ENCODE measurements at places on chromosomes 1 and 21.

GRCh38 chr1:204128464-204128963 is 23.3 kb downstream of the ETNK2 start:
- ATAC-seq, result no peak

DNA sequence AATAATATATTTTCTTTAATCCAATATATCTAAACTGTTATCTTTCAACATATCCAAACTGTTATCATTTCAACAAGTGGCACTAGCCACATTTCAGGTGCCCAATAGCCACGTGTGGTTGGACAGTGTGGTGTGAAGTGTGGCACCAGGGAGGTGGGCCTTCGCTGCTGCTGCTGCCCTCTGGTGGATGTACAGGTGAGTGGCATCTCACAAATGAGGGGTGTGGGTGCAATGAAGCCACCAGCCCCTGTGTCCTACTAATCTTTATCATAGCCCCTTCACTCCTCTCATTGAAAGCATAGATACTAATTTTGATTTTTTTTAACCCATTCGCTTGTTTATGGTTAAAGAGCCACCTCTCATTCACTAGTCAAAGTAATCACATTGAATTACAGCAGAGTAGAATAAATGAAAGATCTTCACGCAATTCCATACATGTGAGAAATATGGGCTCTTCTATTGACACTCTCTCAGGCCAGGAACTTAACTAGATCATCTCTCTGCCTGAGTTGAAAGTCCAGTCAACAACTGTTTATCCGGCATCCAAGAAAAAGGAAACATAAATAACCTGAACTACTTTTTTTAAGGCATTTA is 499.2 kb downstream of the OMA1 start:
- ATAC-seq, result peak; percentile 82

DNA sequence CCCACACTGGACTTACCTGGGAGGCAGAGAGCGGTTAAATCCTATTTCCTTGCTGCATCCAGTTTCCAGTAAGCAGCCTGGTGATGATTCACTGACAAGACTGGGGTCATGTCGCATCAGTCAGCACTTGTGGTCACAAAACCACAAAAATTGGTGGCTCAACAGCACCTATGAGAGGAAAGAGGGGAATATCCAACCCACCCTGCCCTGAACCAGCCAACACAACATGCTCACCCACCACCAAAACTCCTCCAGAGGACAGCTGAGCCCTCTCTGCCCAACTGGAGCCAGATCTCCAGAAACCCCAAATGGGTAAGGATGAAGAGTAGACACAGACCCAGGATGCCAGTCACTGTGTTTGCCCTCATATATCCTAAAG is 64.0 kb downstream of the CD46 start:
- no peak for ATAC-seq

DNA sequence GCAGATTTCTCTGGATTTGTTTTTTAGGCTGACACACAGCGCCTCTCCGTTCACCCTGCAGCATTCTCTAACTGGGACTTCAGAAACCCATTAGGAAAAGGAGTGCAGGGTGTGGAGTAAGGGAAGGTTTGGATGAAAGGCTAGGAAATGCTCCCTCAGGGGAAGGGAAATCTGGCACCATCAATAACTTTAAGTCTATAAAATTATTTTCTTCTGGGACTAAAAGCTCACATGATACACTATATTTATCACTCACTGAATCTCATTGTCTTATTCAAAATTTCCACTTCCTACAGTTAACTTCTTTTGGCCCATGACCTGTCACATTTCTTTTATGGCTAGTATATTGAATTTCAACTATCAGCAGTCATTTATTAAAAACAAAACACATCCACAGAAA is 45.8 kb upstream of the HLX start:
- peak; percentile 45 for ATAC-seq

- peak; percentile 72 for ATAC-seq
Measured at GRCh38 chr1:244349103-244349531, 102.6 kb downstream of the ADSS2 start.

GRCh38 chr1:34319218-34319617 is 142.5 kb downstream of the C1orf94 start:
- ATAC-seq, result no peak

DNA sequence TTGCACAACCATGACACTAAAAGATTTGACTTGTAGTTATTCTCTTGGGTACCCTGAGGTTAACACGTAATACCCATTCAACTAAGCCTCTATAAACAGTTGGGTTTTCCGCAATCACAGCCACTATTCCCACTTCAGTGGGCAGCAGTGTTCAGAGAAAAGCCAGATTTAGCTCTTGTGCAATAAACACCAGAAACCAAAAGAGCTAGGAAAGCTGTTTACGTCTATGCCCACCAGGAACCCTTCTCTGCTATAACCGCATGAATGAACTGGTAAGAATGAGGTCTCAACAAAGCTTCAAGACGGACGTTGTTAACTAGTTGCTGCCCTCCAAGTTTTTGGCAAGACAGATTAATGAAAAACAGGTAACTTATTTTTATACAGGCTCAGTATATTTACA is 101.3 kb downstream of the SLC45A1 start:
- ATAC-seq, result no peak

DNA sequence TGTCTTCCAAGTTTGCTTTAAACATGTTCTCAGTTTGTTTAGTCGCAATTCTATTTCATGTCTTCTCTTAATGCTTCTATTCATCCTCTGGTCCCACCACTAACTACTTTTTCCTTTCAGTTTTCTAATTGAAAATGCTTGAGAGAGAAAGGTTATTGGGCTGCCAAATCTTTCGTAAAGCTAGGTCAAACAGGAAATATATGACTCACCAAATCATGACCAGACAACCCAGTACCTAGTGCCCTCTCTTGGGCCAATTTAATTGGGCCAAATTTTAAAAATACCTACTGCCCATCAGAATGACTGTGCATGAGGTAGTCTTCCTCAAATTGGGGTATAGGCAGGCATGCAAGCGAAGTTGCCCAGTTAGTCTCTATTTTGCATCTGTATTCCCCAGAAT is 295.4 kb upstream of the PBX1 start:
- no peak for ATAC-seq

DNA sequence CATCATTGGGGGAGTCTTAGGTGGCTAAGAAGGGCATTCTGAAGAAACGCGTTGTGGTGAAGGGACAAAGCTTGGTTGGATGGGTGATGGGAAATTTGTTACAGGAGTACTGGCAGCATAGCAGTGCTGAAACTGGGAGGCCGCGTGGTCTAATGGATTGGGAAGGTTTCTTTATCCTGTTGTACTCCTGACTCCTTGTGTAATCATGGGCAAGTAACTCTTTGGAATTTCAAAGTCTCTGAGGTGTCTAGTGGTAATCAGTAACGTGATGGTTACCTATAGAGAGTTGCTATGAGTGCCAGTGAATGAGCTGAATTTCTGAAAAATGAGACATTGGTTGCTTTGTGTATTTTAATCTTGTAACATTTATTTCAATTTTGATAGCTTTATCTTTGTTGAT is 18.5 kb downstream of the DONSON start:
- no peak for ATAC-seq

GRCh38 chr1:235351898-235352297 is 15.3 kb upstream of the TBCE start:
- no peak for ATAC-seq

DNA sequence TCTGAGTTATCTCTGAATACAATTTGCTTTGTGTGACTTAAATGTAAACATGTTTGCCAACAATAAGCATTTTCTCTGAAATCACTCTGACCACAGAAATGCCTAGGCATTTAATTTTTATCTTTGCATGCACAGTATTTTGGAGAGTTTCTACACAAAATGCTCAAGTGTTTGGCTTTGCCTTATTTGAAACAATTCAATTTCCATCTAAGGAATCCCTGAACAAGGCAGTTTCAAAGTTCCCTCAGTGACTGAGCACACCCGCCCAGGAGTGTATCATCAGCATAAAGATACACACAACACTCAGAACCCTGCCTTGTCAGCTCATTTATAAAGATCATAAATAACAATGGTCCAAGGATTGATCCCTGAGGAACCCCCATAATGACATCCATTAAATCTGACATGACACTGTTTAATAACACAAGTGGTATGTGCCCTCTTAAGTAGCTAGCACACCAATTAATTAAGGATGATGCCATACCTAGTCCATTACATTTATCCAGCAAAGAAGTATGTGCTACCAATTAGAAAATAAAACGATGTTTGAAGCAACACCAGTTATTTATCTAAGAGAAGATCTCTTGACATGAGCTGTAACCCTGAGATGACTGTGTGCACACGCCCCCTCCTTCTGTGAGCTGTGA is 585.8 kb downstream of the ADGRL2 start:
- ATAC-seq, result no peak

GRCh38 chr1:180931529-180931928 is 18.8 kb downstream of the KIAA1614 start:
- ATAC-seq, result no peak

DNA sequence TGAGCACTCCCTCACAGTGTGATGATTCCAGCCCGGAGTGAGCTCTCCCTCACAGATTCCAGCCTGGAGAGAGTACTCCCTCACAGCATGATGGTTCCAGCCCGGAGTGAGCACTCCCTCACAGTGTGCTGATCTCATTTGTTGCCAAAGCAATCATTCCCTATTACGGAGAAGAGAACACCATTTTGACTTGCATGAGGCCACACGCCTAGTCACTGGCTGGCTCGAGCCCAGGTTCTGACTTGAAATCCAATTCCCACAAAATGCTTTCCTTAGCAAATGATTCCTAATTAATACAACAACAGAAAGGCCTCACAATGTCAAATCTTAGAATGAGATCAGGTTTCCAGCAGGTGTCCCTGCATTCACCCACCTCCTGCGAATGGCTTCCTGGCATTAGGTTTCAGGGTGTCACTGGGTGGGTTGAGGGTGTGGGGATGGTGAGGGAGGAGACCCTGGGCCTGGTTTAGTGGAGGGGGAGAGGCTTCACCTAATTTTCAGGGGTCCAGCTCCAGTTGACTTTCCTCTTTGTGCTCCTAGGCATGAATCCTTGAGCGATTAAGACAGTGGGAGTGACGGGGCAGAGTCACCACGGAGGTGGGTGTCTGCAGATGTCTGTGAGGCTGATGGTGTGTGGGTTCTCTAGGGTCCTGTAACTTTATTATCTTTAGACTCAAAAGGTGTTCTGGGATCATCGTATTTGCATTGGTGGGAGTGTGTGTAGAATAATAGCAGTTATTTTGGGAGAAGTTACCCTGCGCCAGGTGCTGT is 158.5 kb downstream of the KCNJ6 start:
- no peak for ATAC-seq

DNA sequence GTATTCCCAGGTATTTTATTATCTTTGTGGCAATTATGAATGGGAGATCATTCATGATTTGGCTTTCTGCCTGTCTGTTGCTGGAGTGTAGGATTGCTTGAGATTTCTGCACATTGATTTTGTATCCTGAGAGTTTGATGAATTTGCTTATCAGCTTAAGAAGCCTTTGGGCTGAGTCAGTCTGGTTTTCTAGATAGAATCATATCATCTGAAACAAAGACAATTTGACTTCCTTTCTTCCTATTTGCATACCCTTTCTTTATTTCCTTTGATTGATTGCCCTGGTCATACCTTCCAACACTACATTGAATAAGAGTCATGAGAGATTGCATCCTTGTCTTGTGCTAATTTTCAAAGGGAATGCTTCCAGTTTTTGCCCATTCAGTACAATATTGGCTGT is 8.0 kb downstream of the OR2L3 start:
- ATAC-seq, result no peak

DNA sequence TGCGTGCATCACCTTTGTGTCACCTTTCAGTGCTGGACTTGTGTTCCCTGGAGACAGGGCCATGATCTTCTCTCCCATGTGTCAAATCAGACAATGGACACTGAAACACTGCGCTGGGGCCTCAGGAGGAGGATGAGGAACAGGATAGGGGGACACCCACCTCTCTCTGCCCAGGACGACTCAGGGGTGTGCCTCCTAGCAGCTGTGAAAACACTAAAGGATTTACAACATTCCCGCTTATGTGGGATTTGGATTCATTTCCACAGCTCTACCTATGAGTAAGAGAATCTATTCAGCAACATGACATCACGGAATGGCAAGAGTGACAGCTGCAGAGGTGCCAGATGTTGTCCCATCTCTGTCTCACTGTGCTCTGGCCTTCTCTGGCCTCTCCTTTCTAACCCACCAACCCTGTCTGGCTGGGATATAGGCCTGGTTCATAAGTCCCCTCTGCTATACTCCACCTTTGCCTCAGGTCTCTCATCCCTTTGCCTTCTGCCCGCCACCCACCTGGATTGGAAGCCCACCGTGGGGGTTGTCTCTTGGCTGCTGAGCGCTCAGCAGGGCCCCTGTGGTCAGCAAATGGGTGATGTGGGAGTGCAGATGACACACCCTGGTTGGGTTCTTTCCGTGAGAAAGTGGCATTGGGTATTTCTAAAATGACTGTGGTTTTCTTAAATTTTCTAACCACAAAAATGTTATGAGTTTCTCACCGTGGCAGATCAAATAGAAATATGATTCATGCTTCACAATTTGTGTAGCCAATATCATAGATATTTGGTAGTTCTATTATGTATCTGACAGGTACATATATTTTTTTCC is 47.1 kb upstream of the TLR5 start:
- ATAC-seq, result no peak

DNA sequence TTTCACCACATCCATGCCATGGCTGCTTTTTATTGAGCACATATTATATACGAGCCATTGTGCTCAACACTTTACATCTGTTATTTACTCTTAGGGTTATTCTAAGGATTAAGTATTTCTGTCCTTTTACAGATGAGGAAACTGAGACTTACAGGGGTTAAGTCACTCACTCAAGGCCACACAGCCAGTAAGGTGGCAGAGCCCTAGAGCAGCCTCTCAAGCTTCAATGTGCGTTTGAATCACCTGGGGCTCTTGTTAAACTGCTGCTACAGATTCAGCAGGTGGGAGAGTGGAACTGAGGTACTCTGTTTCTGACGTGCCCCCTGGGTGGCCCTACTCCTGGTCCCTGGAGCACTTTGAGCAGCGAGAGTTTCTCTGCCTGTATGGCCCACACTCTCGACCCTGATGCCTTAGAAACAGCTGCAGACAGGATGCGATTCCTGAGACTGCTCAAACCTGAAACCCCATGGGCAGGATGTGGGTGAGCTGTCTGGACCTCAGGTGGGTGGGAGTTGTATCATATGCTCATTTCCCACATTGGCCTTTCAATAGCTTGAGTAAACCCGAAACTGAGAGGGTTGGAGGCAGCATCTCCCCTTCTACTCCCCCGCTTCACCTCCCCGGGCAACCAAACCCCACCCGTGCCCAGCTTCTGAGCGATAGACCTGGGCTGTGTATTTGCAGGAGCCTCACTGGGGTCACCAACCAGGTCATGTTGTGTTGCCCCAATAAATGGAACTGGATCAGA is 59.3 kb downstream of the MAN1C1 start:
- no peak for ATAC-seq

- no peak for ATAC-seq
Measured at GRCh38 chr1:169202791-169203665, 96.5 kb downstream of the ATP1B1 start.

DNA sequence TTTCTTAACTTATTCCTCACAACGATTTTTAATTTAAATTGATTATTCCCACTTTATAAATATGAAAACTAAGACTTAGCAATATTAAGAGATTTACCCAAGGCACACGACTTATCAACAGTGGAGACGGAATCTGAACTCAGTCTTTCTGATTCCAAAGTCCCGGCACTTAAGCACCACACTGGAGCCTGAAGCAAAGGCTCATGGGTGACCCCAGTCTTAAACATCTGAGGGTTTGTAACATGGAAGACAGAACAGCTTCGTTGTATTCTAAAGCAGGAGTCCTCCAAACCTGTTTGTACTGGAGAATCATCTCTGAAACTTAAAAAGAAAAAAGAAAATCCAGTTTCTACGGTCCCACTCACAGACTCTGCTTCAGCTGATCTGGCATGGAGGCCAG is 519.5 kb downstream of the SMYD3 start:
- ATAC-seq, result no peak

All from SK-N-SH treated with all-trans-retinoic acid at 6 μM for 48 hours (cell line).